ENCODE measurements at places on chromosomes 12 and 14.

GRCh38 chr12:125197326-125197725, 132.1 kb downstream of the AACS start:
- DNase-seq: no peak

DNA sequence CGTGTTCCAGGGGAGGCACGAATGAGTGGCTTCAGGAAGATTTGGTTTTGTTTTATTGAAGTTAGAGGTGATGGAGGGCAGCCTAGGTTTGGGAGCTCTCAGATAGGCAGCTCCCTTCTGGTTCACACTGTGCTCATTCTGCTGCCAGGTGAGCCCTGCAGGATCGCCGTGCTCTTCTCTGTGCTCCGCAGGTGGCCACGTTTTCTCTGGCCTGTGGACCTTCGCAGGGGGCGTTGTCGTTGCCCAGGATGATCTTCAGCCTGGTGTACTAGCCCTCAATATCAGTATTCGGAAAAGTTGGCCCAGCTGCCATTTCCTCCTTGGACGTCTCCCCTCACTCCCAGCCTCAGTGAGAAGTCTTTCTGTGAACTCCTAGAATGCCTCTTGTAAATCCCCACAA, 69.5 kb downstream of the PELI2 start:
- DNase-seq: no peak

DNA sequence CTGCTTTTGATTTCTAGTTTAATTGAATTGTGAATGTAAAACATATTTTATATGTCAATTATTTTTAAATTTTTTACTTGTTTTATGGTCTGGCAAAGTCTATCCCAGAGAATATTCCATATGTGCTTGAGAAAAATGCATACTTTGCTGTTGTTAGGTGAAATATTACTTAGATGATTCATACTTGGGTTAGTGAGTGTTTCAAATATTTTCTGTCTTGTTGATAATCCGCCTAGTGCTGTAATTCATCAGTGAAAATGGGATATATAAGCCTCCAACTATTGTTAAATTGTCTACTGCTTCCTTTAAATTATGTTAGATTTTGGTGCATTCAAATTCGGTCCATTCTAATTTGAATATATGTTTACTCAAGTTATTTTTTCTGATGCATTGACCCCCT, 395.5 kb downstream of the LRFN5 start:
- DNase-seq: no peak

GRCh38 chr12:131775392-131776236, 52.6 kb upstream of the MMP17 start:
- DNase-seq: no peak

- no peak for DNase-seq
Measured at GRCh38 chr12:81872400-81872799, 113.2 kb upstream of the PPFIA2 start.

DNA sequence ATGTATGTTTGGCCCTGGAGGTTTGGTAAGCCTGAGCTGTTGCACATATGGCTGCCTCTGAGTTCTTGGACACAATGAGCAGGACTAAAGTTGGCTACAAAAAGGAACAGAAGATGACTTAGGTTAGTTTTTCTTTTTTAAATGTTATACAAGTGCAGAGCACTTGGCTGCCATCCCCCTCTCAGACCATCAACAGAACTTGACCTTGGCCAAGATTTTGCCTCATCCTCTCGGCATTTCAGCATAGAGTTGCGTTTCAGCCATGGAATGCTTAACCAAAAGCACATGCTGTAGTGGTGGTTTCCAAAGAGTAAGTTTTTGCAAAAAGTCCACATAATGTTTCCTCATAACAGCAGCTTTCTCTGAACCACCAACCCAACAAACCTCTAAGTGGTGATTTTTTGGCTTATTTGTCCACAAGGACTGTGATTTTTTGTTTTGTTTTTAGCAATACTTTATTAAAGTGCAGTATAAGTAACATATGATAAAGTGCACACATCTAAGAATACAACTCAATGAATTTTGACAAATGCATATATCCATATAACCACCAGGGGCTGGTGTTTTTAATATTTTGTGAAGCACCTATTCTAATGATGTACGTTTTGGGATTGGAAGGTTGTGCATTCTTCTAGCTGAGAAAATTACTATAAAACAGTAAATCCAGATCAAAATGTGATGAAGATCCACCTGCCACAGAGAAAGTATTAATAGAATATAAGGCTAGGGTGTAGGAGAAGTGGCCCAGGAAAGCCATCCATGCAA, 12.1 kb upstream of the GALNT16 start:
- DNase-seq: no peak

DNA sequence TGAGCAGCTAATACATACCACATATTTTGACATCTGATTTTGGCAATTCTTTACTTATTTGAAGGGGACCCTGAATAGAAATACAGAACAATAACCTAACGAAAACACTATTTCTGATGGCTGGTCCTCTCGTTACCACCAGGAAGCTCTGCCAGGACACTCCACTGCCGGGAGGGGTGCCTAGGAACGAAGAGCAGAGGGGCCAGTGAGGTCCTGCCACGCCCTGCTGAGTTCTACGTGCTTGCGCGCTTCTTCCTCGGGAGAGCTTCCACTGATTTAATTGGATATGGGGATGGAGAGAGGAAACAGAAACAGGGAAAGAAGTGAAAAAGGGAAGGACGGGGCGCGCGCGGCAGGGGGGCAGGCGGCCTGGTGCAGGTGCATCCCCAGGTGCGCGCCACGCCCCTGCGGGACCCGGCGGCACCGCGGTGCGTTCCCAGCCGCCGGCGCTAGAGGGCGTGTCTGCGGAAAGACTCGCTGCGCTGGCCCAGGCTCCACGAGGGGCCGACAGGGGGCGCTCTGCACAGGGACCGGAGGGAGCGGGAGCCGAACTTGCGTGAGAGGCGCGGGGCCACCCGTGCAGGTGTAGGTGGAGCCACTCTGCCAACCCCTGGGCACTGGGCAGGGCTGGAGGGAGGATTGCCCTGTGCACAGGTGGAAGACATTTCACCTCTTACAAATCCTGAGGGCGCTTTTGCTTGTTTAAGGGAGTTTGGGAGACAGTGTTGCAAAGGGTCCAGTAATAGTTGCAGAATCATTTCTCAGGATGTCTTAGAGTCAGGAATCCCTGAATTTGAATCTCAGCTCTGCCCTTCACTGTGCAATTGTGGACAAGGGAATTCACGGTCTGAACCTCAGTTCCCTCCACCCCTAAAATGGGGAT, 986.3 kb upstream of the TMEM132C start:
- peak; percentile 36 for DNase-seq

DNA sequence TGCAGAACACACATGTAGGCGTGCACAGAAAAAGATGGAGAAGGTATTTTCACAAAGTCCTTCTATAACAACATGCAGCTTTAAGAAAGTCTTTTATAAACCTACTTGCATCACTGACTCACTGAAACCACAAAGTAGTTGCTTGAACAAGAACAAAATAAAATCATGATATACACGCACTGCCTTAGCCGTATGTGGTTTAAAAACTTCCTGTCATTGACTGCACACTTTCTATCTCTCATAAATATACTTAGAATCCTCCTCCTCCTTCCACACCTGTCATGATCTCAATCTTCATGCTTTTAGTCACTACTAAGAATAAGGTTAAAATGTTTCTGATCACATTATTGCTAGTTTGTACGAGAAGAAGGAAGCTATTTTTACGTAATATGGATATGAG, 31.8 kb upstream of the RAD51AP1 start:
- DNase-seq: no peak

- DNase-seq: no peak
Measured at GRCh38 chr14:71415404-71415690, 508.1 kb downstream of the PCNX1 start.

GRCh38 chr12:25725931-25726330, 172.8 kb upstream of the LMNTD1 start:
- DNase-seq: no peak

- peak; percentile 42 for DNase-seq
Measured at GRCh38 chr14:68719634-68720384, 73.1 kb downstream of the ZFP36L1 start.

GRCh38 chr14:81004575-81004974, 49.2 kb downstream of the TSHR start:
- DNase-seq: no peak

DNA sequence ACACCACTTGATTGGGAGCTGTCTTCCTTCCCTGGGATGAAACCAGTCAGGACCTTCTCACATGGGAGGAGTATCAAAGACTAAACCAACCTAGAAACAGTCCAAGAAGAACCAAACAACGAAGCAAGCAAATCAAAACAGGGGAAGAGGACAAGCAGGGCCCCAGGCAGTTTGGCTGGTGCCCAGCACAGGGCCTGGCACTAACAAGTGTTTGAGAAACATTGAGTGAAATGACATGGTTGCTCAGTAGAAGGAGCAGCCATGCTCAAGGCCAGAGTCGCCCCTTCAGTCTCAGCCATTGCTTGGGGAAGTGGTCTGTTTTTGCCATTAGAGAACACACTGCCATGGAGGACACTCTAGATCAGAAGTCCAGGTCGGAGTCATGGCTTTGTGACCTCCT, 323.1 kb downstream of the CACNA1C start:
- DNase-seq: no peak

- no peak for DNase-seq
Measured at GRCh38 chr14:65229748-65230728, 127.7 kb upstream of the MAX start.

DNA sequence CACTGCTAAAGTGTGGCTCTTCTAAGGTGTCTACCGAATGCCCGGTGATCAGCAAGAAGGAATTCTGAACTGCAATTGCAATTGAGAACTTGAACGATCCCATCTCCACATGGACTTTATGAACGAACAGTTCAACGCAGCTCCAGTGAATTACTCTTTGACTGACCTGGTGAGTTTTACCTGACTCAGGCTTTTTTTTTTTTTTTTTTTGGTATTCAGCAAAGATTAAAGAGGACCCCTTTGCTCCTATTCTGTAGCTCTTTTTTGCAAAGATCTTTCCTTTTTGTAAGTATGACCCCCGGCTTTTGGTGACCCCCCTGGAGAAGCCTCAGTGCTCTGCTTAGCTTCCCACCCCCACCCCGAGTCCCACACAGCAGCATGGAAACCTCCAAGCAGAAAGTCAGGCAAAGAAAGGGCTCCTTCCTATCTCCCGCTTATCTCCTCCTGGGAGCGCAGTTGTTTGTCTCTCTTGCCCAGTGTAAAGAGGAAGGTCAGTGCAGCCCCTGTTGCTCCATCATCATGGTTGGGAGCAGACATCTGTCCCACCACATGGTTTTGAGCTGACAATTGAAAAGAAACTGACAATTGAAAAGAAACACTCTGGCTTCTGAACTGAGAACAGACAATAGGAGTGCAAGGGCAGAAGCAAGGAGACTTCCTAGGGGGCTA, 72.1 kb upstream of the DIO3 start:
- no peak for DNase-seq

DNA sequence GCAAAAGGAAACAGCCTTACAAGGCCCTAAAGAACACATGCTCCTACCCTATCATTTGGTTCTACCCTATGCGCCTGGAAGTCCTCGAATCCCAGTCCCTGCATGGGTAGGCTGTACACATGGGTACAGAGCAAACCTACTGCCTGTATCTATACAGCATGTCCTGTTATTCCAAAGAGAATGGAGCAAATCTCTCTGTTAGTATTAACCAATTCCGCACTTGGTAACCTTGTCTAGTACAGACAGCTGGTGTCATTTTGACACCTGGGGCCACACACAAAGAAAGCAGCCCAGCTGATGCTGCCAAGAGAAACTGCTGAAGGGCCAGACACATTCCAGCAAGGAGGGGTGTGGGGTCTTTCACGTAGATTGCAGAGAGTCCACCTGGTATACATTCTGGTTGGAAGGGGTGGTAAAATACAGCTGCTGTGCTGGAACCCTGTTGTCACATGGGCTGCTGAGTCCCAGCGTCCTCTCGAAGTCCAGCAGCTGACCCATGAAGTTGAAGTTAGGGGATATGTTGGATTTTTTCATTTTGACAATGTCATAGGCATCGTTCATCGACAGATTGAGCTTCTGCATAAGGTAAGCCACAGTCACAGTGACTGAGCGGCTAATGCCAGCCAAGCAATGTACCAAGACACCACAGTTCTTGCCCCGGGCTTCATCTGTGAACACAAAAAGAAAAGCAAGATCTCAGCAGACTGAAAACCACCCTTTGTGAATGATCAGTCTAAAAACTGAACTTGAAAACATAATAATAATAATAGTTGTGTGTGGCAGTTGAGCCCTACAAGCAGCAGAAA, 3.2 kb downstream of the DUSP6 start:
- no peak for DNase-seq

DNA sequence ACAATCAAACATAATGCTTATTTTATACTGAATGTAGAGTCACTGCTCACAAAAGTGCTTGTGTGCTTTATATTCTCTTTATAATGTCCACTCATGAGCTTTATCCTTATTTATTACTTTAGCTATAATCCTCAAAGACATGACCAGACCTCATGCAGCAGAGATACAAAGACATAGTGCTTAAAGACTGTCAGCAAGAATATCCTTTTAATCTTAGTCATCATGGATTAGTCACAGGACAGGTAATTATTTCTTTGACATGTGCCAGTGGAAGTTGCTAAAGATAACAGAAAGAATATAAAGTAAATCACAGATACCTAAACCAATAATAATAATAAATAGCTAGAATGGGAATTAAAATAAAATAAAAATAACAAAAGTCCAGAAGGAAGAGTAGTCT, 707.5 kb downstream of the BCL11B start:
- DNase-seq: no peak

GRCh38 chr12:97968641-97969197, 506.1 kb downstream of the RMST start:
- DNase-seq: no peak

DNA sequence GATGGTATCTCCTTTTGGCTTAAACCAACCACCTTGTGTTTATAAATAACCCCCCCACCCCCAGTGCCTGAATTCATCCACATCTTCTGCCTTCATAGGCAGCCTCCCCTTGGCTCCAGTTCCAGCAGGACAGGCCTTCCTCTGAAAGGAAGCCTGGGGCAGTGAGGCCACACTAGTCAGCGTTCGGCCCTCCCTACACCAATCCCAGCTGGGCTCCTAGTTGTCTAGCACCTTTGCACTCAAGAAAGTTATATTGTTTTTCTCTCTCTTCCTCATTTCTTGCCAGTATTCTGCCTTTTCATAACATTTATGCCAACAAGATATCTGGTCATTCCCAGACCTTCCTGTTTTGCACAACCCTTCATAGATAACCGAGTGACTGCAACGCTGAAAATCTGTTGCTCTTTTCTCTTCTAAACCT, 73.1 kb upstream of the ACTN1 start:
- peak; percentile 24 for DNase-seq

- no peak for DNase-seq
Measured at GRCh38 chr14:92635896-92636295, 112.5 kb downstream of the LGMN start.

- DNase-seq: no peak
Measured at GRCh38 chr12:108793756-108794441, 62.6 kb upstream of the CORO1C start.

DNA sequence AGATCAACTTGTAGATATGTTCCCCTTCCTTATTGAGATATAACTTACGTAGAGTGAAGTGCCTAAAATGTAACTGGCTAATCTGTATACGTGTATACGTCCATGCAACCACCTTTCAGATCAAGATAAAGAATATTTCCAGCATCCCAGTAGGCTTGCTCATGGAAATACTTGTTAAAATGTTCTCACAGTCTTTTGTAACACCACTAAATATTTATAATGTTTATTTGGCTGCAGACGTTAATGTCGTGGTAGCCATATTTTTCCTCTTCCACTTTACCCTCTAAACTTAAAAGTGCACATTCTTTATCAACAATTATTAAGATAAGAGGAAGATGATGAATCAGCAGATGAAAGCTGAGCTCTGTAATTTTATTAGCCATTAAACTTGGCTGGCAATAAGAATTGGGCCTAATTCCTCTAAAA, 447.4 kb downstream of the AEBP2 start:
- no peak for DNase-seq

GRCh38 chr12:71440763-71441748, 1.5 kb downstream of the LGR5 start:
- no peak for DNase-seq

GRCh38 chr14:54837508-54838149, 65.0 kb downstream of the GCH1 start:
- no peak for DNase-seq
